CD4-positive, alpha-beta T cell treated with Interleukin-21 for 1 hour (primary cell): ENCODE measurements at places on chromosomes 3 and 15.

DNA sequence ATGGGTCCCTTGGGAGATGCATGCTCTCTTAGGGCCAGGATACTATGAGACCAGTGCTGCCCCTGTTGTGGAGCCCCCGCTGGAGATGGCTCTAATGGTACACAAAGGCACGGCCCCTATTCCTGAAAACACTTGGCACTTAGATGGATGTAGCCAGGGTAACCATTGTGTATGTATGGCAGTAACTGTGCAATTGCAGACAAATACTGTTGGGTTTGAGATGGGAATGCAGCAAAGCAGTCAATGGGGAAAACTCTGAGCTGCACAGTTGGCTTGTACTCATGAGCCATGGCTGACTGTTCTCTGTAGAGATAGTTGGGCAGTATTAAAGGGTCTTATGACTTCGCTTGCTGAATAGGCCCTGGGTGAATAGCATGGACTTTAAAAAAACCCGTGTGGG, 67.9 kb upstream of the NPAP1 start:
- no peak for DNase-seq

GRCh38 chr3:185318141-185318540, 44.8 kb upstream of the MAP3K13 start:
- DNase-seq, result no peak

DNA sequence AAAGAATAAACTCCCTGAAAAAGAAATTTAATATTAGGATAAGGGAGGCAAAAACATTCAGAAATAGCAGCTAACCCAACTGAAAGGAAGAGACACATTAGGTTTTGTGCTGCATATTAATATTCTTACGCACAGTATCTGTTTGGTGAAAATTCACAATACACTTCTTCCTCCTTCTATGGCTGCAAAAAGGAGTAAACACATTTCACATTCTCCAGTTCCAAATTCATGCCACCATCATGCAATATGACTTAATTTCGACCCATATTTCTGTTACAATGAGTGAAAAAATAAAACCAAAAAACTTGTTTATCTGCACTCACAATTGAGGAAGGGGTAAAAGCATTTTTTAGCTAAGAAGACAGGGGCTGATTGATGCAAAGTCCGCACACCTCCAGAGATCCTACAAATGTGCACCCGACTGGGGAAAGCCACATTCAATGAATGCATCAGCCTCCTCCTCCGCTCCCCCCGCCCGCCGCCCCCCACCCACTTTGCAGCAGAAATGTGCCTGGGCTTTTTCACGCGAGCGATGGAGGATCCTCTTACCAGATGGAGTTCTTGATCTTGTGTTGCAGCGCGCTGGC, 1.0 kb downstream of the RFX7 start:
- DNase-seq, result no peak

- DNase-seq, result no peak
Observed at GRCh38 chr15:69737916-69738315, 285.3 kb downstream of the RPLP1 start.

GRCh38 chr15:66164788-66165187, 88.8 kb downstream of the MEGF11 start:
- DNase-seq, result no peak
